ENCODE measurements at places on chromosomes 7 and 10. TPM values are rescaled to one million over a fixed set of nuclear protein-coding genes. Genes with fewer than 3 reads are reported as not detected.
A peak's percentile ranks its signal among the peaks of the same experiment; 100 is the strongest.

GRCh38 chr7:26275213-26275612 lies 16.4 kb upstream of the SNX10 start:
- no peak overlapping the region for H3K27ac ChIP-seq
- no peaks in the 10 kb centered on the region for H3K27me3 ChIP-seq
- no peaks in the 10 kb centered on the region for H3K4me1 ChIP-seq
- no peak overlapping the region for H3K4me3 ChIP-seq
- no peak for DNase-seq
- no peaks in the 10 kb centered on the region for H3K36me3 ChIP-seq

Gene TMEM176B
- not detected for total RNA-seq

Gene CPEB3
- total RNA-seq, result 0.18 TPM

DNA sequence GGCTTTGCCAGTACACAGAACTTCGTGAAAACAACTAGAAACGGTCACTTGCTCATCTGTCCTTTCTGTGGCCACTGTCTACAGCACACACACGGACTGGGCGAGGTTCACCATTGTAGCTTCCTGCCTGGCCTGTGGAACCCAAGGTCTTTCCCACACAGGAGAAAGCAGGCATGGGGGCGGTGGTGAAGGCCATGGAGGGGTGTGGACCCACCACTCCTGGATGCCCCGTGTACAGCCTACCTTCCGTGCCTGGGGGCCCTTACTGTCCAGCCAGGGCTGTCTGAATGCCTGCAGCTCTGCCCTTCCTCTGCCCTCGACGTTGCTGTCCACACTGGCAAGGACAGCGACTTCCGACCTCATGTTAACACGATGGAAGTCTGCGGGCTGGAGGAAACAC lies 108.8 kb downstream of the PRPF18 start:
- peaks cover 7% of the 10 kb centered on the region for H3K4me1 ChIP-seq
- no peaks in the 10 kb centered on the region for H3K27me3 ChIP-seq
- H3K36me3 ChIP-seq, result peaks cover 69% of the 10 kb centered on the region

DNA sequence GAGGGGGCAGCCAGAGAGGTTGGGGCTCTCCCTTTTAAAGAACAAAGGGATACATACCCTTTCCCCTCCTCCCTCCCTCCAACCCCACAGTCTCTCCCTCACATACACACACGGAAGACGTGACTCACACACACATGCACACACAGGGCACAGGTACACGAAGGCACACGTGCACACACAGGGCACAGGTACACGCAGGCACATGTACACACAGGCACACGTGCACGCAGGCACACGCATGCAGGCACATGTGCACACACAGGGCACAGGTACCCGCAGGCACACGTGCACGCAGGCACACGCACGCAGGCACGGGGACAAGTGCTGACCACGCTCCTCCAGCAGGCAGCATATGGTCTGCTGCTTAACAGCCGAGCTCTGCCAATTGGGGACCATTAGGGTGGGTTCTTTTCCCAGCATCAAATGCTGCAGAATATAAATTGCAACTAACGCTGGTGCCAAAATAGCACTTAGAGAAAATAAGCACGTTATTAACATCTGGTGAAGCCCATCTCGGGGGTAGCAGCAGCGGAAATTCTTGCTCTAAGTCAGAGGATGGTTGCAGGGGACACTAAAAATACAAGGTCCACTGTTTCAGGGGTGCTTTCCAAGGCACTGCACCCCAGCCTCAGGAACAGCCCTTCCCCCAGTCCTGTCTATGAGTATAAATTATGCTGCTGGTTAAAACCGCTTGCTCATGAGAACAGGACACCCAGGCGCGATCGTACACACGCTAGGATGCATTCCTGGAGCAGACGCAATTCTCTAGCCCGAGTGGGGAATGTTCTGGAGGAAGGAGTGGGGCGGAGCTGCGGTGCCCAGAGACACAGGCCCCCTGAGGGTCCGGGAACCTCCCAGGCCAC lies 55.2 kb upstream of the TNRC18 start:
- no peaks in the 10 kb centered on the region for H3K4me1 ChIP-seq
- H3K4me3 ChIP-seq, result no peak overlapping the region
- H3K36me3 ChIP-seq, result peaks cover 1% of the 10 kb centered on the region
- no peak overlapping the region for H3K27ac ChIP-seq
- DNase-seq, result peak; percentile 31
- no peaks in the 10 kb centered on the region for H3K27me3 ChIP-seq

- peaks cover 66% of the 10 kb centered on the region for H3K27me3 ChIP-seq
- no peak overlapping the region for H3K27ac ChIP-seq
- no peaks in the 10 kb centered on the region for H3K4me1 ChIP-seq
Observed at GRCh38 chr10:132786476-132786883, 533 bp upstream of the NKX6-2 start.

Gene ARL5B
- 12.0 TPM for total RNA-seq

GRCh38 chr10:34555653-34556052 lies 259.4 kb downstream of the PARD3 start:
- H3K4me3 ChIP-seq, result no peak overlapping the region
- H3K36me3 ChIP-seq, result no peaks in the 10 kb centered on the region
- no peak for DNase-seq
- H3K27ac ChIP-seq, result no peak overlapping the region

Gene TMEM196
- not detected for total RNA-seq

Gene ANKRD30A
- total RNA-seq, result not detected

GRCh38 chr10:51086710-51087109 lies 12.4 kb downstream of the PRKG1 start:
- no peak overlapping the region for H3K4me3 ChIP-seq
- no peaks in the 10 kb centered on the region for H3K27me3 ChIP-seq
- H3K27ac ChIP-seq, result no peak overlapping the region
- peaks cover 7% of the 10 kb centered on the region for H3K4me1 ChIP-seq
- no peak for DNase-seq

- H3K4me1 ChIP-seq, result peaks cover 4% of the 10 kb centered on the region
- no peaks in the 10 kb centered on the region for H3K36me3 ChIP-seq
- no peak overlapping the region for H3K4me3 ChIP-seq
- H3K27ac ChIP-seq, result no peak overlapping the region
Observed at GRCh38 chr10:47019155-47020145, 108.2 kb downstream of the PTPN20 start.

Gene ZNF736
- 10.6 TPM for total RNA-seq

DNA sequence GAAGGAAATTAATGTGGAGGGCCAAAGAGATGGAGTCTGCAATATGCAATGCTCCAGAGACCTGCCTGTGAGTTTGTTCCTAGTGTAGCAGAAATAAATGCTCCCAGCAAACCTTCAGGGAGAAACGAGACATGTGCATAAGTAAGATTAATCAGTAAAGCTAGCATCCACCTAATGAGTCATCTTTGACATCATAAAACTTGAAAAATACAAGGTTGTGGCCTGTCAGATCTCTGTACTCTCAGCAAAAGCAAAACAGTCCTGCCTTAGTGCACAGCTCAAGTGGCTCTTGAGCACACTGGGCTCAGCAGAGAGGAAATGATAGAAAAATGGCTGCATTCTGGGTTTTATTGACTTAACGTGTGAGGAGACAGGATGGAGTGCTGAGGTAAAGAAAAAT lies 32.5 kb upstream of the ERCC6 start:
- H3K27me3 ChIP-seq, result peaks cover 2% of the 10 kb centered on the region
- no peak overlapping the region for H3K27ac ChIP-seq
- DNase-seq, result peak; percentile 20
- H3K4me3 ChIP-seq, result no peak overlapping the region

Gene PNPLA8
- 23.9 TPM for total RNA-seq

- H3K4me1 ChIP-seq, result peaks cover 4% of the 10 kb centered on the region
- H3K27me3 ChIP-seq, result no peaks in the 10 kb centered on the region
- peak overlapping the region; percentile 6 for H3K27ac ChIP-seq
Observed at GRCh38 chr10:127990846-127991542, 84.1 kb downstream of the PTPRE start.

Gene EN2
- total RNA-seq, result not detected

DNA sequence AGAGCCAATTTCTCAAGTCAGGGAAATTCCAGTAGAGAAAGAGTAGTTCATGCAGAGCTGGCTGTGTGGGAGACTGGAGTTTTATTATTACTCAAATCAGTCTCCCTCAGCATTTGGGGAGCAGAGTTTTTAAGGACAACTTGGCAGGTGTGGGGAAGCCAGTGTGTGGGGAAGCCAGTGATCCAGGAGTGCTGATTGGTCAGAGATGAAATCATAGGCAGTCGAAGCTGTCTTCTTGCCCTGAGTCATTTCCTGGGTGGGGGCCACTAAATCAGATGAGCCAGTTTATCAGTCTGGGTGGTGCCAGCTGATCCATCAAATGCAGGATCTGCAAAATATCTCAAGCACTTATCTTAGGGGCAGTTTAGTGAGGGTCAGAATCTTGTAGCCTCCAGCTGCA lies 194.6 kb upstream of the NRG3 start:
- no peak for DNase-seq
- H3K27me3 ChIP-seq, result no peaks in the 10 kb centered on the region
- no peak overlapping the region for H3K27ac ChIP-seq
- no peaks in the 10 kb centered on the region for H3K4me1 ChIP-seq

- no peak overlapping the region for H3K4me3 ChIP-seq
- no peak overlapping the region for H3K27ac ChIP-seq
- no peaks in the 10 kb centered on the region for H3K36me3 ChIP-seq
- no peak for DNase-seq
- H3K4me1 ChIP-seq, result no peaks in the 10 kb centered on the region
Observed at GRCh38 chr10:66627156-66627555, 298.7 kb upstream of the LRRTM3 start.

Gene LRRC18
- not detected for total RNA-seq

DNA sequence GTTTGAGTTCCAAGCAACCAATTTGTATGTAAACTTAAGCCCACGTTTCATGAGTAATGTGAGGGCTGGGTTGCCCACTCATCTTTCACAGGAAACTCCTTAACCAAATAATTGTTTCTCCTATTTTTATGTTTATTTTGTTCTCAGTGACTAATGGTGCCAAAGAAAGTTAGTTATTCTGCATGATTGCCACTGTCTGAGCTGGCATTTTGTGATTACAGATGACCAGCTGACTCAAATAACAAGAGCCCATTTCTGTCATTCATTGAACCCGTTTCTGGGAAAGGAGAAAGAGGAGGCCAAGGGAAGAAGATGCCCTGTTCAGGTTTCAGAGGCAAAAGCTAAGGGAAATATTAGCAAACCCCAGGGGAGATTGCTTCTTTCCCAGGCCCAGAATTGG lies 186.9 kb upstream of the MYO3A start:
- DNase-seq, result no peak
- no peak overlapping the region for H3K27ac ChIP-seq
- H3K36me3 ChIP-seq, result no peaks in the 10 kb centered on the region
- no peak overlapping the region for H3K4me3 ChIP-seq

Gene ELN
- total RNA-seq, result 2.2 TPM

All from IMR-90 (cell line).